SK-N-DZ (cell line): ENCODE measurements at places on chromosomes 6 and 20.

DNA sequence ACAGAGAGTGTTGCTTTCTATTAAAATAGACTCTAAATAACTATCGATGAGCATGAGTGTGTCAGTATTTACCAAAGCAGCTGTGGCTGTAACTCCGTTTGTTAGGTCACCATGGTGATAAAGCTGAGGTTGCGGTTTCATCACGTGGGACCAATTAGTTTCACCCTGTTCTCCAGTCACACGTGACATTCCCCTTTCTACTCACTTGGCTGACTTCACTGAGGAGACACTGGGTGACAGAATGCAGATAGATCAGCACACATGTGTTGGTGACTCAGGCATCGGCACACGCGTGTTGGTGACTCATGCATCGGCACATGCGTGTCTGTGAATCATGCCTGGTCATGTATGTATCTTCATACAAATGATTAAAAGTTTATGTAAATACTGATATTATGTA is 285.4 kb downstream of the THBS2 start:
- no peak for DNase-seq

DNA sequence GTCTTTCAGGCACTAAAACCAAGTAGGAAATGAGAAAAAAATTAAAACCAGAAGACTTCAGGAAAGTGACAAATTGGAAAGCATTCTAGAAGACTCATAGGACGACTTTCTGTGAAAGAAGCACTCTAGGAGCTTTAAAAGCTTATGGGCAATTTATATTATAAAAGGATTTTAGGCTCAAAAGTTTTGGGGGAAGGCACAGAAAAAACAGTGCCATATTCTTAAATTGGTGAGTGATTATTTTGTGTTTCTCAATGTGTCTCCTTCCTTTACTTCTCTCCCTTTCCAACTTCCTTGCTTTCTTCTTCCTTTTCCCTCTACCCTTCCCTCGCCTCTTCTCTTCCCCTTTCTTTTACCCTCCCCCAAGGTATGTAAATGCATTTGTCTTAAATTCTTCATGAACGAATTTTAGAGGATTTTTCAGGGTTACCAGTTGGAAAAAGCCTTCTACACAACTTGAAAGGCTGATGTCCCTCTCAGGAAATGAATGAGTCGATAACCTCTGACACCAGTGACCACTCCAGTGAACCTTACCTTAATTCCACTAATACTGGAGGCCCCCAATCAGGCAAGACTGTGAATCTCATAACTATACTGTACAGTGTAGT is 2.6 kb upstream of the LIN28B start:
- DNase-seq = no peak

- DNase-seq = no peak
Observed at GRCh38 chr20:11375966-11376365, 541.7 kb upstream of the BTBD3 start.

DNA sequence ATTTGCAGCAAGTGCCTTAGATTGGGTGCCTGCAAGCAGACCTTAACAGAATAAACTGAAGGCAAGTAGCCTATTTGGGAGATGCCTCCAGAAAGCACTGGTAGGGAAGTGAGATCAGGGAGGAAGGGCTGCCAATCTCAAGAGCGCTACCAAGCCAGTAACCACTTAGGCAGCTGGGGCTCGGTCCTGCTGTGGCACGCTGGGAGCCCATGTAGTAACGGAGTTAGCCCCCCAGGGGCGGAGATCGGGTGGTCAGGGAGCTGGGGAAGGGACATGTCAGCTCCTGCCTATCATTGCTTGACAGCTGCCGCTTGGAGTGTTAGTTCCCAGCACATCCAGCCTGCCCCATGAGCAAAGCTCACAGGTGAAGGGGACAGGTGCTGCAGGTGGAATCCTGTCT is 127.0 kb downstream of the CEBPB start:
- DNase-seq = no peak

DNA sequence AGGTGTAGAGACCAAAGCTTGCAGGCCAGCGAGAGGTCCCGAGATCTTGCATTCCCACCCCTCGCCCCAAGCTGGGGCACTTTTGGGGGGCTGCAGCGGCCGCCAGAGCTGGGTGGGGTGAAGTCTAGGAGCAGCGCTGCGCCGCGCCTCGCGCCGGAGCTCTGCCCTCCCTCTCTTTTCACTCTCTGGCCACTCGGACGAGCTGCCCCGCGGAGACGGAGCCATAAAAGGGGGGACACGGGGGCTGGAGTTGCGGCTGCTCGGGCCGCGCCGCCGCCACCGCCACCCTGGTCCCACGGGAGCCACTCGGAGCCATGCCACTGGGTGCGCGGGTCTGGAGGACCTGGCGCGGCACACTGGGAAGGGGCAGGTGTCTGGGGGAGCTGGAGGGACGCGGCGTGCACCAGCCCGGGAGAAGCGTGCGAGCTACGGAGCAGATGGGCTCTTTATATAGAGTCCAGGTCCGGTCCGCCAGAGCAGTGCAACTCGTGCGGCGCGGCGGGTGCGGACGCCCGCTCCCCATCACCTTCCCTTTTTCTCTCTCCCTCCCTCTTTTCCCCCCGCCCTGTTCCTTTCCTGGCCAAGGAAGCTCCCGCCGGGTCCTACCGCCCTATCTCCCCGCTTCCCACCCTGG is 687 bp upstream of the HTR1B start:
- DNase-seq = peak; percentile 64

DNA sequence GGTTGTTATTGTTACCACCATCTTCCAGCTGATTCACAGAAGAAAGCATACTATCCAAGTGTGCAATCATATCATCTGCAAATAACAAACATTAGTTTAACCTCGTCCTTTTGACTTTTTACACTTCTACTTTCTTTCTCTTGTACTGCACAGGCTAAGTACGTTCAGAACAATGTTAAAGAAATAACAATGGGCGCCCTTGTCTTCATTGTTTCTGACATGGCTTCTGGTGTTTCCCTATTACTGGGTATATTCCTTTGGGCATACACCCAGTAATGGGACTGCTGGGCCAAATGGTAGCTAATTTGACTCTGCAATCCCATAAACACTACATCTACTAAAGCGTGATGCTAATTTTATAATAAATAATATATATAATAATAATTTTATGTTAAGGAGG is 146.7 kb downstream of the GJA10 start:
- DNase-seq = no peak

DNA sequence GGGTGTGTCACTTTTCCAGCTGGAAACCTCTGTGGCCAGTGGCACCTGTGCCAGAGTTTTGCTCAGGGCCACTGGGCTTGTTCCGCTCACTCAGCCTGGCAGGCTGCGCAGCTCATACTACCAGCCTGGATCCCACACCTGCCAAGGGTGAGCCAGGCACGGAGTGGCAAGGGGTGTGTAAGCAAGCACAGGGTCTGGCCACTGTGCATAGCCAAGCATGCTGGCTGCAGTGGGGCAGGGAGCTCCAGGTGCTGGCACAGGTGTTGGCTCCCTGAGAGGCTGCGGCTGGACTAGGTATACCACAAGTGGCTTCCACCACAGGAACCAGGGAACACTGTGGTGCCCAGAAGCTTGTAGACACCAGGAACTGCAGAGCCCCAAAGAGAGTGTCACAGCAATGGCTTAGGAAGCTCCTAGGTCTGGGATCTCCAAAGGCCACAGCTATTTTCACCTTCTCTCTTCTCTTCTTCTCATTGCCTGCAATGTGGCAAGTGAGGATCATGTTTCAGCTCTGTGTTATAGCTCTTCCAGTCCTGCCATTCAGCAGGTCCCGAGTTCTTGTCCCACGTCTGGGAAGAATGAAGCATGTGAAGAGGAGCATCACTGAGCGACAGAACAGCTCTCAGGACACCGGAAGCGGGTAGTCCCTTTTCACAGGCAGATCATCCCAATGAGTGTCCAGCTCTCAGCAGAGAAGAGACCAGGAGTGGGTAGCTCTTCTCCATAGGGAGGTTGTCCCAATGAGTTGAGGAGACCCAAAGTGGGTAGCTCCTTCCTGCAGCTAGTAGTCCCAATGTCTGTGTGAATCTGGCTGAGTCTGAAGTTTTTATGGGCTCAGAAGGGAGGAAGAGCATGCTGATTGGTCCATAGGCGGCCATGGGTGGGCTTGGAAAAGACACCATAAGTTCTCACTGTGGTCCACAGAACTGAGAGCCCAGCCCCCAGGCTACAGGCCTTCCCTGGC is 41.3 kb downstream of the WASF1 start:
- no peak for DNase-seq

- DNase-seq = no peak
Observed at GRCh38 chr6:116651916-116652315, 16.6 kb downstream of the ZUP1 start.

GRCh38 chr20:17500271-17500670 is 30.9 kb downstream of the BFSP1 start:
- no peak for DNase-seq

GRCh38 chr6:96089173-96089572 is 73.4 kb downstream of the FUT9 start:
- peak; percentile 2 for DNase-seq

DNA sequence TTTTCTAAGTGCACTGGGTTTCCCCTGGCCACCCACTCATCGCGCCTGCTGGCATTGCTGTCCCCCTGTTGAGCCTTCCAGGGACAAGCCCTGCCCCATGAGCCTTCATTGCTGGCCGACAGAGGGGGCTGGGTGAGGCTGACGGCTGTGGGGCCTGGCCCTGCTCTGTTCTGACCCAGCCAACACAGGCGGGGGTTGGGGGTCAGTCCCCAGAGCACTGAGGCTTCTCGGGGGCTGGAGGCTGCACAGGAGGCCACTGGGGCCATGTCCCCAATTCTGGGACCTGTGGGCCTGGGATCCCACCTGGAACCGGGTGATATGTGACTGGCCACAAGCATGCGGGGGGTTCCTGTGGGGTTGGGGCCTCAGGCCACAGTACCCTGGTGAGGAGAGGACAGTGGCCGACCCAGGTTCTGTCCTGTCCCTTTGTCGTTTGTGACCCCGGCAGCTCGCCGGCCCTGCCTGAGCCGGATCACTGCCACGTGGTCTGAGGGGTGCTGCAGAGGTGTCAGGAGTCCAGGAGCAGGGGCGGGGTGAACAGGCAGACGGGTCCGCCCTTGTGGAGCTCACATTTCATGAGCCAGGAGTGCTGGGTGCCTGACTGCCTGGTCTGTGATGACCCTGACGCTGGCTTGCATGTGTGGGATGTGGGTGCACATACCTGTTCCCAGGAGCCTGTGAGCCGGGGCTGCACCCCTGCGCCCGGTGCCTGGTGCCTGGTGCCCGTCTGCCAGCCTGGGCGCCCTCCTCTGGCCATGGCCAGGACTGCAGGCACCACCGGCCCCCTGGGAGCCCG is 2.1 kb upstream of the COL20A1 start:
- peak; percentile 62 for DNase-seq

GRCh38 chr6:111445861-111446267 is 37.2 kb downstream of the REV3L start:
- no peak for DNase-seq

GRCh38 chr6:114713690-114714089 is 370.9 kb upstream of the HS3ST5 start:
- DNase-seq = no peak

DNA sequence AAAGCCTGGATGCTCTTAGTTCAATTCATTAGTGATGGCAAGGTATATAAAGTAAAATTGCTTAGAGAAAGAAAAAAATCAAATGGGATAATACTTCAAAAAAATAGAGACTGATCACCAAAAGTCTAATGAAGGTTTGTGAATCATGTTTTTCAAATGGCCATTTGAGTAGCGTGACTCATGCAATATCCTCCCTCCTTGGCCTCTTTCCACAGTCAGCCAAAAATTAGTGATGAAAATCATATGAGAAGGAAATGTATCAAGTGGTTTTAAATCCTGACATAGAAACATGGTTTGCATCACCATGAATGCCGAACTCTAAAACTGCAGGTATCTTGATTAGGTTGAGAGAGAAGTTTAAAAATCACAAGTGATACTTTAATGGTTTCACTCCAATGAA is 1.2 kb upstream of the COL19A1 start:
- no peak for DNase-seq

GRCh38 chr6:11386323-11386722 is 151.2 kb upstream of the TMEM170B start:
- DNase-seq = no peak

- DNase-seq = no peak
Observed at GRCh38 chr6:88490908-88491264, 324.7 kb upstream of the CNR1 start.

DNA sequence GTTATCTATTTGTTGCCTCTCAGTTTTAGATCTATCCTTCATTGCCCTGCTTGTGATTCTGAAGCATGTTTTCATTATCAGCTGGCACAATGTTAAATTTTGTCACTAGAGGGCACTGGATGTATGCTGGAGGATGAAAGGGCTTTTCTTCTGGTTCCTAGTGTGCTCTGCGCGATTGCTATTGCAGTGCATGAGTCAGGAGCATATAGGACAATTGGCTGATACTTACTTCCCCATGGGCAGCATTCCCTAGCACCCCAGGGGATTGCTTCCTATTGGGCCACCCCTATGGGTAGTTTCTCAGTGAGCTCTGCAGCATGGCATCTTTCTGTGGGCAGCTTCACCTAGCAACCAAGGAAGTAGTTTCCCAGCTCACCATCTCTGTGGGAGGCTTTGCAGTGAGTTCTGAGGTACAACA is 280.3 kb upstream of the SYNCRIP start:
- DNase-seq = peak; percentile 79

- DNase-seq = no peak
Observed at GRCh38 chr20:44460795-44461141, 14.9 kb upstream of the TTPAL start.

- DNase-seq = no peak
Observed at GRCh38 chr6:101614774-101615173, 221.3 kb downstream of the GRIK2 start.

DNA sequence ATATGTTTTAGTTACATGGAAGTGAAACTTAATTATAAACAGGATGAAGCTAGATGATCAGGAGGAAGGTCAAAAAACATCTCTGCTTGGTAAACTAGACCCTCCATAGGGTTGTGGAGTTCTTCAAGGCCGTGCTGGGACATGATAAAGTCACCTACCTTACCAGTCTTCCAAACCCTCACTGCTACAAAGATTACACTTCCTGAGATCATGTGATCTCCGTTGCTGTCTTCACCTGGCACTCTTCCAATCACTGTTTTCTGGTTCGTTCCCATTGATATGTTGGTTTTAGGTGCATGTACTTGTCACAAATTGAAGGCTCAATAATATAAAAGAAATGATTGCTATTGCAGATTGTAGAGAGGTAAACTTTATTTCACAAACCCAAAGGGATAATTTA is 161.5 kb upstream of the MAN1A1 start:
- no peak for DNase-seq

GRCh38 chr6:106252687-106253086 is 72.9 kb downstream of the ATG5 start:
- DNase-seq = no peak

- DNase-seq = no peak
Observed at GRCh38 chr6:79646006-79646405, 14.9 kb downstream of the SH3BGRL2 start.

GRCh38 chr20:10532361-10532760 is 97.3 kb downstream of the SLX4IP start:
- no peak for DNase-seq

GRCh38 chr6:134373282-134373922 is 55.5 kb upstream of the SGK1 start:
- DNase-seq = no peak
